ENCODE measurements at places on chromosomes 12 and 14.

- H3K27me3 ChIP-seq, result peaks cover 3% of the 10 kb centered on the region
- no peaks in the 10 kb centered on the region for H3K4me1 ChIP-seq
- H3K27ac ChIP-seq, result no peak overlapping the region
- no peak overlapping the region for H3K4me3 ChIP-seq
- no peaks in the 10 kb centered on the region for H3K36me3 ChIP-seq
- DNase-seq, result no peak
These were observed 49.1 kb upstream of the PTPRB start for GRCh38 chr12:70686299-70686698.

DNA sequence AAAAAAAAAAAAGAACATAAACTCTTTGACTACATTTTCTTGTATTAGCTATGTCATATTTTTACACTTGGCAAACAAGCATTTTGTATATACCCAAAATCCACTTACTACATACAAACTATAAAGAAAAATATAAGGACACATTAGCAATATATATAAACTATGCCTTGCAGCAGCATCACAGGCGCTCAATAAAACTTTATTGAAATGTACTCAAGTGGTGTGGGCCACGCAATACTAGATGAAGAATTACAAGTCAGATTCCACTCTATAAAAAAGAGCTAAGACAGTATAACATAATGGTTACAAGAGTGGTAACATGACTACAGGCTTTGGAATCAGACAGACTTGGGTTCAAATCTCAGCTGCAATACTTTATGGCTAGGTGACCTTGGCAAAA, 3.1 kb upstream of the AP4S1 start:
- H3K27me3 ChIP-seq, result no peaks in the 10 kb centered on the region
- no peak for DNase-seq
- H3K36me3 ChIP-seq, result peaks cover 10% of the 10 kb centered on the region
- no peak overlapping the region for H3K27ac ChIP-seq
- H3K4me1 ChIP-seq, result peaks cover 35% of the 10 kb centered on the region

DNA sequence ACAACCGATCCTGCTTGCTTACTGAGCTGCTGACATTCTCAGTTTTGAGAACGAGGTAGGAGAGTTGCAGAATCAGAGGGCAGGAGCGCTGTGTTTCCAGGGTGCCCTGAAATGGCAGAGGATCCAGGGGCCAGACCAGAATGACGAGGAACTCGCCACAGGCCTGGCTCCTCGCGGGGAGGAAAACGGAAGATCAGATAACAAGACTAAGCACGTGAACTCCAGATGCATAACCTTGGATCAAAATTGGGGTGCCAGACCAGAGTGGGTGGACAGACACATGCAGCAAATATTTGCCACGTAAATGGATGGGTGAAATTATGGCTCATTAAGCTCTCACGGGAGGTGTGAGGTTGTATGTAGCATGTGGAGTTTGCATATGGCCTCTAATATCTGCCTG, 46.5 kb downstream of the ELK3 start:
- H3K27me3 ChIP-seq, result no peaks in the 10 kb centered on the region
- no peak for DNase-seq
- H3K27ac ChIP-seq, result peak overlapping the region; percentile 48

- peaks cover 19% of the 10 kb centered on the region for H3K27me3 ChIP-seq
- peaks cover 4% of the 10 kb centered on the region for H3K4me1 ChIP-seq
- no peaks in the 10 kb centered on the region for H3K36me3 ChIP-seq
- H3K27ac ChIP-seq, result no peak overlapping the region
These were observed 47.0 kb upstream of the KCNA5 start for GRCh38 chr12:4996714-4997113.

GRCh38 chr14:99177886-99178835, 93.8 kb downstream of the BCL11B start:
- no peak overlapping the region for H3K4me3 ChIP-seq
- no peaks in the 10 kb centered on the region for H3K4me1 ChIP-seq

- no peaks in the 10 kb centered on the region for H3K36me3 ChIP-seq
- peaks cover 7% of the 10 kb centered on the region for H3K27me3 ChIP-seq
- H3K27ac ChIP-seq, result no peak overlapping the region
- H3K4me1 ChIP-seq, result no peaks in the 10 kb centered on the region
These were observed 218.5 kb downstream of the PHETA1 start for GRCh38 chr12:111150360-111150759.

GRCh38 chr12:100211698-100212097, 11.1 kb downstream of the ACTR6 start:
- H3K36me3 ChIP-seq, result peaks cover 32% of the 10 kb centered on the region
- no peaks in the 10 kb centered on the region for H3K4me1 ChIP-seq
- H3K4me3 ChIP-seq, result no peak overlapping the region
- H3K27me3 ChIP-seq, result no peaks in the 10 kb centered on the region
- no peak for DNase-seq
- no peak overlapping the region for H3K27ac ChIP-seq

DNA sequence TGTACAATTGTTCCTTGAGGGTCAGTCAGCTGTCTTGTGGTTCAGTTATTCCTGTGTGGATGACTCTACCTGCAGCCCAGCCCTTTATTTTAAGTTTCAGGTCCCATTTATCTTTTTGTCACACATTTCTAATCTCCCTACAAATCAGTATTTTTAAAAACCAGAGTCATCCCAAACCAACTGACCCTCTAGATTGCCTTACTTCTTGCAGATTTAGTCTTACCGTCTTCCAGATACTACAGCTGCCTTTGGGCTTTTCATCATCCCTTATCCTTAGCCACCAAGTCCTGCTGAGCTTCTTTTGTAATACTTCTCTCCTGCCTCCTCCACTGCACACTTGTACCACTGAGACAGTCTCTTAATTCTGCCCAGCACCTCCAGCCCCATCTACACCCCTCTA, 54.9 kb downstream of the PRKCH start:
- peaks cover 8% of the 10 kb centered on the region for H3K27me3 ChIP-seq
- DNase-seq, result no peak
- H3K27ac ChIP-seq, result no peak overlapping the region
- H3K4me1 ChIP-seq, result no peaks in the 10 kb centered on the region
- peaks cover 14% of the 10 kb centered on the region for H3K36me3 ChIP-seq

DNA sequence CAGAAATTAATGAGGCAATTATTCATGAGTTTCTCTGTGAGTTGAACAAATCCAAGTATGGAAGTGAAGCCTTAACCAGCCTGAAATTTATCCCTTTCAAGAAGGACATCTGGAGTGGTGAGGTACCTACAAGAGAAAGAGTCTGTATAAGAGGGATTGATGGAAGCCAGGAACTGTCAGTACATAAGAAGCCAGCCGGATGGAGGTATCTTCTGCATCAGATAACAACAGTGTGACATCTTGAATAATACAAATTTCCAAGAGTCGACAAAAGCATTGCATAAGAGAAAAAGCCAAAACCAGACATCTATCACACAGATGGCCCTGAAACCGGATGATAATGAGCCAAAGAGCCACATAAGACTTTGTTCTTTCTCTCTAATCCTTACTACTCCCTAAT, 781.2 kb downstream of the FLRT2 start:
- H3K27ac ChIP-seq, result no peak overlapping the region
- H3K27me3 ChIP-seq, result no peaks in the 10 kb centered on the region
- DNase-seq, result no peak
- H3K4me1 ChIP-seq, result no peaks in the 10 kb centered on the region
- H3K36me3 ChIP-seq, result peaks cover 1% of the 10 kb centered on the region
- H3K4me3 ChIP-seq, result no peak overlapping the region

GRCh38 chr14:64556526-64556925, 6.8 kb downstream of the PPP1R36 start:
- no peak for DNase-seq
- no peaks in the 10 kb centered on the region for H3K4me1 ChIP-seq
- peaks cover 4% of the 10 kb centered on the region for H3K27me3 ChIP-seq
- H3K27ac ChIP-seq, result no peak overlapping the region
- H3K36me3 ChIP-seq, result no peaks in the 10 kb centered on the region

GRCh38 chr14:20999591-20999990, 498 bp downstream of the SLC39A2 start:
- DNase-seq, result no peak
- H3K36me3 ChIP-seq, result peaks cover 20% of the 10 kb centered on the region
- peaks cover 34% of the 10 kb centered on the region for H3K4me1 ChIP-seq
- peak overlapping the region; percentile 0 for H3K4me3 ChIP-seq

DNA sequence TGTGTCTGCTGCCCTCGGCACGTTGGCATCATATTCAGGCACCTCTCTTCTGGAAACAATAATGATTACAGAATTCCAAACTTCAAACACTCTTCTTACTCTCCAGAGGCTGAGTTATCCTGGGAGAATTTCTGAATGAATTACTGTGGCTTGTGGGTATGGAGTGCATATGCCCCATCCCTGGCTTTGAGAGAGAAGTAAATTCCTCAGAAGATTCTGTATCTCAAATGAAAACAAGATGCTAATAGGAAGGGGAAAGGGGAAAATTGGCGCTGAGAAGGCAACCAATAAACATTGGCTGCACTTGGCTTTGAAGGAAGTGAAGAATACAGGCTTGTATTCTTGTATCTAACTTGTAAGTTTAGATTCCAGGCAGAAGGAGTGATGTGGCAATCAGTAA, 132.0 kb upstream of the NOVA1 start:
- no peaks in the 10 kb centered on the region for H3K4me1 ChIP-seq
- DNase-seq, result no peak
- no peak overlapping the region for H3K4me3 ChIP-seq

DNA sequence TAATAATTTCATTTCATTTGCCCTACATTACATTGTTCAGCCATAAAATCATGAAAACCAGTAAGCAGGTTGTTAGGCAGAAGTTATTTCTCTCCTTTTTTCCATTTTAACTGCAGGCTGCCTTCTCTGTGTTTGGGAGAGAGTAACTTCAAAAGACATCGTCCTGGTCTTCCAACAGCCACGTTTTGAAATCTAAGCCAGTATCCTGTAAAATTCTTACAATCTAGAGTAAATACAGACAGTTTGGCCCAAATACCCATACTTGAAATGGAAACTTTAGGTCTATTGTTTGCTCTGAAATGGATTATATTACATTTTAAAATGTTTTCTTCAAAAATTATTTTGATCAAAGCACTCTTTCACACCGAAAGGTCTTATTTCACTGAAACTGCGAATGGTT, 66.1 kb upstream of the SLCO1C1 start:
- H3K36me3 ChIP-seq, result peaks cover 6% of the 10 kb centered on the region
- DNase-seq, result no peak
- peaks cover 81% of the 10 kb centered on the region for H3K4me1 ChIP-seq
- no peak overlapping the region for H3K4me3 ChIP-seq
- H3K27me3 ChIP-seq, result no peaks in the 10 kb centered on the region
- H3K27ac ChIP-seq, result peak overlapping the region; percentile 85

- H3K36me3 ChIP-seq, result peaks cover 9% of the 10 kb centered on the region
- peaks cover 6% of the 10 kb centered on the region for H3K27me3 ChIP-seq
- H3K4me3 ChIP-seq, result peak overlapping the region; percentile 53
- H3K27ac ChIP-seq, result no peak overlapping the region
These were observed 13.4 kb downstream of the AGAP2 start for GRCh38 chr12:57724936-57725740.
